Astrocyte of the spinal cord (primary cell): ENCODE measurements at places on chromosomes 11 and 22.

DNA sequence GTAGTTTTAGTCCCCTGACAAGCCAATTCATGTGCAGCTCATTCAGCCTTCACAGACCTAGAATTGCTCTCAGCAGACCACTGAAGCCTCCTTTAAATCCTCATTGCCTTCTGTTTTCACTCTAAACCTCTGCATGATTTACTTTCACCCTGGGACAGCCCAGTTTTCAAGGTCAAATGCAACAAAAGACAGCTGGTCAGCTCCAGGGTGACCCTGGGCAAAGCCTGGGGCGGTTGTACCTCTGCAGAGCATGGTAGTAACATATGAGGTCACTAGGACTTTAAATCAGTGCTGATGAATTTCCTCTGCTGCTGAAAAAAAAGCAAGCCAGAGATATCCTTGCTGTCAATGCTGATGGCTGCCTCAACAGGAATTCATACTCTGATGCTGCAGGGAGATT lies 62.2 kb downstream of the SERGEF start:
- DNase-seq = no peak

- no peak for DNase-seq
Measured at GRCh38 chr11:20374741-20375300, 11.3 kb downstream of the HTATIP2 start.

DNA sequence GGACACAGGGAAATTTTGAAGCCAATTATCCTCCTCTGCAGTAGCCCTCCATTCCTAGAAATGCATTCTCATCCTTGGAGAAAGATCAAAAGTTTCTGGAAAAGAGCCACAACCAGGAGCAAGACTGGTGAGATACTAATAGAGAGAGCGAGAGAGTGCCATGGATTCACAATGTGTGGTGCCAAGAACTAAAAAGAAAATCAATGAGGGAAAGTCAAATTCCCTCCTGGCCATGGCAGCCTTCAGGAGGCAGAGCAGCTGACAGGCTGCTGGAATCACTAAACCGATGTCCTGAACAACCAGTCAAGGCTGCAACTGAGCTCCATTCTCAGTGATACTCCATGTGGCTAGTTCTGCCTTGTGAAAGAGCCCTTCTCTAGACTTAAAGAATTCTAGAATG lies 561.0 kb downstream of the SOX6 start:
- DNase-seq = no peak

- DNase-seq = peak; percentile 36
Measured at GRCh38 chr11:96567176-96567575, 177.4 kb downstream of the JRKL start.

GRCh38 chr11:35257281-35257680 lies 118.3 kb downstream of the CD44 start:
- DNase-seq = no peak

- DNase-seq = no peak
Measured at GRCh38 chr11:47649276-47649675, 6.9 kb upstream of the MTCH2 start.

- no peak for DNase-seq
Measured at GRCh38 chr22:18109410-18110193, 1.0 kb upstream of the TUBA8 start.

- DNase-seq = no peak
Measured at GRCh38 chr11:123901867-123902266, at the start of gene OR8D4. Gene OR8D4 (plus strand): TSS chr11:123902167. CDS start chr11:123906432, 4,265 bp downstream.

- DNase-seq = no peak
Measured at GRCh38 chr11:33775832-33776470, 1.6 kb upstream of the FBXO3 start.

GRCh38 chr22:20080776-20081654 lies 974 bp downstream of the DGCR8 start:
- DNase-seq = peak; percentile 63

- peak; percentile 22 for DNase-seq
Measured at GRCh38 chr11:68584991-68585524, 99.3 kb upstream of the GAL start.

GRCh38 chr11:115678942-115679341 lies 174.7 kb upstream of the CADM1 start:
- no peak for DNase-seq

DNA sequence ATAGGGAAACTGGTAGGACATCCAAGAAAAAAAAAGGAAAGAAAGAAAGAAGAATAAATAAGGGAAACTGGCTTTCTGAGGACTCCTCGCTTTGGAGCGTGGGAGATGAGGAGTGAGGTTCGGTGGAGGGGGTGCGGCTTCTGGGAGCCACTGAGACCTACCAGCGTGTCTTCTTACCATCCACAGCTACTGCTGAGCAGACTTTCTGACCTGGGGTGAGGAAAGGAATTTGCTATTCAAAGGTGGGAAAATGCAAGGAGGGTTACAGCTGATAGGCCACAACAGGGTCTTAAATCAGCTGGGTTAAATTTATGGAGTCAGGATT lies 488 bp upstream of the SELENOM start:
- DNase-seq = no peak

DNA sequence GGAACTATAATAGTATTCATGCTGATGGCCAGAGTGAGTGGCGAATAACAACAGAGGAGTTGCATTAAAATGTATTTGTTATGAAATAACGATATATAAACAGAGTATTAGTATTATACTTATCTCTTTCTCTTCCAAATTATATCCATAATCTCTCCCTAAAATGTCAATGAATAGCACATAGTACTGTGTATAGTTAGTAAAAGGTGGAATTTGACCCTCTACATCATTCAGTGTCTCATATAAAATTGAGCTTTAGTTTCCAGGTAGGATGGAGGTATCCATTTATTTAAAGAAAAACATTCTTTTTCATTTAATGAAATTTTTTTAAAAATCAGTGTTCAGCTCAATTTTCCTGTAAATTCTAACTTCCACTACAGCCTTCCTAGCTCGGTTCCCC lies 34.4 kb upstream of the TECTA start:
- DNase-seq = no peak

GRCh38 chr11:100861212-100861611 lies 174.1 kb downstream of the ARHGAP42 start:
- DNase-seq = no peak

- peak; percentile 96 for DNase-seq
Measured at GRCh38 chr11:44568658-44569473, 3.4 kb downstream of the CD82 start.

- DNase-seq = no peak
Measured at GRCh38 chr11:1496091-1496760, 9.6 kb upstream of the MOB2 start.

DNA sequence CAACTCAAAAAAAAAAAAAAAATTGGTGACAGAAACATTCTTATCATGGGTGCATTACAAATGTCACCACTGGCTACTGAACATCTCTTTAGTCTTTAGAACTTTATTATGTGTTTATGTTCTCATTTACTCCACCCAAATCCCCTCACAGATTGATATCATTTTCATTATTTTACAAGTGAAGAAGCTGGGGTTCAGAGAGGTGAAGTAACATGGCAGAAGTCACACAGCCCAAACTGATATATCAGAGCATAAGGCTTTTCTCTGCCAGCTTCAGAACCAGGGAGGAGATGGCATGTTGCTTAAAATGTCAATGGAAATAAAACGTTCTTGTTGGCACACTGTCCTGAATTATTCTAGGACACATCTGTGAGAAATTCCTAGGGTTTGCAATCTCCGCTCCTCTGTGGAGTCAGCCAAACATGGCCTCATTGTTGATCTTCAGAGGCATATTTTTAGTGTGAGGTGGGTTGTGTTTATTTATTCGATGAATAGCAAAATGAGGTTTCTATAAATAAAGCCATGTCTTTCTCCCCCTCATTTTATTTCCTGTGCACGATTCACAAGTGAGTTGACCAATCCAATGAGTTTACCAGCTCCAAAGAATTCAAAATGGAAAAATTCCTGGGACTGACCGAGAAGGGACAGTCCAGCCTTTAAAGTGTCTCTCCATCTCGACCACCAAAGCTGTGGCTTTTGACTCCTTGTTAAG lies 72.9 kb upstream of the ANO1 start:
- DNase-seq = peak; percentile 64

DNA sequence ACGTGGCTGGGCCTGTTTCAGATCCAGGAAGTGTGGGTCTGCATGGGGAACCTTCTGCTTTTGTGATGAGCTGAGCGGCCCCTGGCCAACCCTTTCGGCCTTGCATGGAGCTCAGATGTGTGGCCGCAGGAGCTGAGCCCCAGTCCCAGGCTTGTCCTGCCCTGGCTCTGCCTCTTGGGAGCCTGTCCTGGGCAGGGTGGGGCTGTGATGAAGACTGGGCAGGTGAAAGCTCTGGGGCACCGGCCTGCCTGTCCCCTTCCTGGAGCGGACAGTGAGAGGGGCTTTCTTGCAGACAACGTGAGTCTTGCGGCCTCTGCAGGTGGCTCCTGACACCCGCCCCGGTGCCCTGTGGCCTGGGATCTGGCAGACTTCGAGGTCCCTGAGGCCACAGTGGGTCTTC lies 1296.6 kb downstream of the BRD1 start:
- DNase-seq = no peak

GRCh38 chr11:38169286-38169685 lies 1571.2 kb upstream of the RAG2 start:
- peak; percentile 73 for DNase-seq

- no peak for DNase-seq
Measured at GRCh38 chr22:37909766-37910165, 3.7 kb downstream of the MICALL1 start.

DNA sequence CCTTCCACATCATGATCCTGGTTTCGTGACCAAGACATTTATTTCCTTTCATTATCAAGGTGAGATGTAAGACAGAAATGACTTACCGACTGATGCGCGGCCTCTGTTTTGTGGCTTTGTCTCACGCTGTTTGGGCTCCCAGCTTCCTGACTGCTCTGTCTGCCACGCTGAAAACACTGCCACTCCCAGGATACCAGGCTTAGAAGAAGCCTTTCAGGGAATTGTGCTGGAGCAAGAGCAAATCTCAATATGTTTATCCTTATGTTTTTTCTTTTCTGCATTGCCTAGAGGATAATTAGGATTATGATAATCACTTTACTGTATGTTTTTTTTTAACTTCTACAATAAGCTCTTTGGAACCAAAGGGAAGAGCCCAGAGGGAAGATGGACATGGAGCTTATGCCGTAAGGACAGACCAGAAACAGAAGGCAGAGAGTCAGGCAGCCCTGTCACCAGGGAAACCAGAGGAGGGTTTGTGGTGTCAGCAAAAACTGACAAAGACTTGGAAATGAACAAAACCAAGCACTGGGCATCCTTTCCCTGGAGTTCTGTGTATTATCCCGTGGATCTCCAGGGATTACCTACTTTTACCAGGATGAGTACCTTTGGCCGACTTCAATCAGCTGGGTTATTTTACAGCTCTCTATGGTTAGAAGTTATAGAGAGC lies 68.2 kb upstream of the ISX start:
- no peak for DNase-seq

DNA sequence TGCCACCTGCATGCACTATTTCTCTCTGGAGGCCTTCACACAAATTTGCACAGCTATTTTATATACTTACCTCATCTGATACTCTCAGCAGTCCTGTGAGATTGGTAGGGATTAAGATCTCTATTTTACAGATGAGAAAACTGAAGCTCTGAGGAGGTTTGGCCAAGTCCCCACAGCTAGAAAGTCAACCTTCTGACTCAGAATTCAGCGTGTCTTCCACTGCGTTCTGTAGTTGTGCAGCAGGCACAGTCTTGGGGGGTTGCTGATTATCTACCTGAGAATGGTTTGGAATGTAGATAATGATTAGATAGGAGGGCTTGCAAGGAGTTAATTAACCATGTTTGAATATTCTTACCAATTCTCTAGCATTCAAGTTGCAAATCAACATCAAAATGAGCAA lies 2.5 kb upstream of the SORL1 start:
- no peak for DNase-seq

GRCh38 chr11:13127161-13127560 lies 118.0 kb downstream of the RASSF10 start:
- DNase-seq = no peak

DNA sequence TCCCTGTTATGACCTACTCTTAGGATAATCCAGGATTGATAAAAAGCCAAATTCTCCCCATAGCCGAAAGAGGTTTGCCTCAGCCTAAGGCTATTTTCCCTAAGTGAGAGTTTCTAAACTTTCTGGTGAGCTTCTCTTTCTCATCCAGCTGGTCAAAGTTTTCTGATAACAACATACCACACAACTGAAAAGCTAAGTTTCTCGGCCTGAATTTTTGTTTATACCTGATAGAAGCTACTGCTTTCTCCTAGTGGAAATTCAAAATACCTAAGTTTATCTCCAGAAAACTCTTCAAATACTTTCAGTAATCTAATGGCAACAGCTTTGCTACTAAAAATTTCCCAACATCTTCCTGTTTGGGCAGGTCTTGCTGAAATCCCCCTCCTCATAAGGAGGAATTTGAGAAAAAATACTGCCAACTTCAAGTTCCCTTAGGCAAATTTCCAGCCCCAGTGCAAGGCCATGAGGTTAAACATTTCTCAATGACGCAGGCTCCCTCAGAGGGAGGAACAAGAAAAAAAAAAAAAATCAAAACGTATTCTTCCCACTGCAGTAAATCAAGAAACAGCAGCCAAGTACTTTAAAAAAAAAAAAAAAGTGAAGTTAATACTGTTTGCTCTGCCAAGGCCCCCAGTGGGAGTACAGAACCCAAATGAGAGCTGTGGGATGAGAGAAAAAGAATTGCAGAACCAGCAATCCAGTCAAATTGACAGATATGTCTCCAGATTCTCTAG lies 127.0 kb downstream of the MRTFA start:
- peak; percentile 92 for DNase-seq

- DNase-seq = no peak
Measured at GRCh38 chr11:113019711-113020110, 58.5 kb downstream of the NCAM1 start.

GRCh38 chr11:35525501-35526175 lies at the start of gene PAMR1:
Gene PAMR1 (minus strand): TSS chr11:35525616. CDS start chr11:35525585, 31 bp downstream.
- peak; percentile 82 for DNase-seq

DNA sequence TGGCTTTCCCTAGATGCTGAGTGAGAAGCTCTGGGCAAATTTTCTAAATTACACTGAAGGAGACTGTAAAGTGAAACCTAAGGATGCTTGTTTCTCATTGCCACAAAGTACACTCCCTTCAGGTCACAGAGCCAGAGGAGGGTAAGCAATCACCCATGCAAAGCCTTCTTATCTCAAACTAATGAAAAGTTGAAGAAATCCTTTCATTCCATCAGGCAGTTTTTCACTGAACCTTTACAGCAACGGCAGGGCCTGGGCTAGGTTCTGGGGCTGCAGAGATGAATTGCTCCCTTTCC lies 106.2 kb downstream of the RASSF10 start:
- no peak for DNase-seq

- no peak for DNase-seq
Measured at GRCh38 chr11:77211040-77211451, 83.0 kb downstream of the MYO7A start.
